ENCODE measurements at places on chromosomes 6 and 20. TPM values are rescaled to one million over a fixed set of nuclear protein-coding genes. Genes with fewer than 3 reads are reported as not detected.

The HUS1B gene
- 2.2 TPM for total RNA-seq

DNA sequence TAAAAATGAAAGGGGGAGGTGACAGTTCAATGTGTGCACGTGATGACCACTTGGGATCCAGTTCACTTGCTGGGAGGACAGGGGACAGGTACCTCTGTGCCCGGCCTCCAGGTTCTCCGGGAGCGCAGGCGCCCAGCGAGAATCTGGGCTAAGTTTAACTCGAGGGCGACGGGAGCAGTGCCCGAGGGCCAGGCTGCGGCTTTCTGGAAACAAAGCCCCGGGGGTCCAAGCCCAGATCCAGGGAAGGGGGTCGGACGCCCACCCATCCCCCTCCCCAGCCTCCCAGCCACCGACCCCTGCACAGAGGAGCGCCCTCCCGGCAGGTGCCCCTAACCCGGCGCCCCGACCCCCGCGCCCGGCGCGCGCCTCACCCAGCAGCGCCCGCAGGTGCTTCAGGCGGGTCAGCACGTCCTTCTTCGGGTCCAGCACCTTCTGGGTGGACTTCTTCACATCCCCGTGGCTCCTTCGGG is 405 bp downstream of the RALGAPA2 start:
- no peak for DNase-seq

GRCh38 chr6:22333802-22334201 is 37.0 kb upstream of the PRL start:
- no peak for DNase-seq

DNA sequence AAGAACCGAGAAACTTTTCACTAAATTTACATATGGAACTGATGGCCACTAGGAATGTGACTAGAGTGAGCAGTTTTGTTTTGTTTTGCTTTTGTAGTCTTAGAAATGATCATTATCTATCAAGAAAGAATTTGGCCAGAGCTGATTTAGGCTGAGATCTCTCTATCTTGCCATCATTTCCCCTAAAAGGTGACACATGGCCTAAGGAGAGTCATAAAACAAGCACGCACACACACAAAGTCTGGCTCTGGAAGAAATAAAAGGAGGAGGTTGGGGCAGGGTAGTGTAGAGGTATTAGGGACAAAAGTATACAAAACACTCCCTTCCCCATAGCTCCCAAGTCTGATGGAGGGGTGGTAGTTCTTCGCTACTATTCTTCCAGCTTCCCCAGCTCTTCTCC is 56.4 kb downstream of the RIPOR2 start:
- DNase-seq: no peak

GRCh38 chr20:63819224-63819921 is 11.7 kb downstream of the ZBTB46 start:
- DNase-seq: no peak
